Fibroblast of the aortic adventitia (primary cell): ENCODE measurements at places on chromosomes 2 and 18.

DNA sequence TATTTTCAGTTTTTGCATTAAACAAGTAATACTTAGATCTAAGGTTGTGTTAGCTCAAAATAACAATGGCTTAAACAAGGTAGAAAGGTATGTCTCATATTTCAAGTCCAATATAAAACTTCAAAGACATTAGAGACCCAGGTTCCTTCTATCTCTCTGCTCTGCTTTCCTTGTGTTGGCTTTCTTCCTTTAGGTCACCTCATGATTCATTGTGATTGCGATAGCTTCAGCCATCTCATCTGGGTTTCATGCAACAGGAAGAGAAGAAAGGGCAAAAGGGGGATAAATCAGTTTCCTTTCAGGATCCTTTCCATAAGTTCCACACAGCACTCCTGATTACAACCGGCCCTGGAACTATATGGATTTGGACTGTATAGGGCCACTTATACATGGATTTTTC, 16.0 kb upstream of the TBR1 start:
- DNase-seq, result peak; percentile 13

GRCh38 chr2:65103013-65103715, 26.7 kb downstream of the RAB1A start:
- DNase-seq, result no peak

DNA sequence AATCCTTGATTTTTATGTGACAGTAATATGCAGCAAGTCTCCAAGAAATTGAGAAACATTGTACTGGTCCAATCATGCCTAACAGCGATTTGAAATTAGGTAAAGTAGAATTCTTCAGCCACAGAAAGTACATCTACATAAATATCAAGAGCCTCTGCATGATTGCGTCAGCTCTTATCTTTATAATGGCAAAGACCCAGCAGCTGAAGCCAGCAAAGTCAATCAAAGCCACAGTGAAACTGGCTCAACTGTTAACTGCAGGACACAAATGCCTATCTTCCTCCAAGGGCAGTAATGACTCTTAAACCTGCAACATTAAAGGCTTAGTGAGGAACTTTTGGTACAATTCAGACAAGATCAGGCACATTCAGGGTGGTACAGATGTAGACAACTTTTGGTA, 102.5 kb downstream of the BARD1 start:
- DNase-seq, result peak; percentile 55

DNA sequence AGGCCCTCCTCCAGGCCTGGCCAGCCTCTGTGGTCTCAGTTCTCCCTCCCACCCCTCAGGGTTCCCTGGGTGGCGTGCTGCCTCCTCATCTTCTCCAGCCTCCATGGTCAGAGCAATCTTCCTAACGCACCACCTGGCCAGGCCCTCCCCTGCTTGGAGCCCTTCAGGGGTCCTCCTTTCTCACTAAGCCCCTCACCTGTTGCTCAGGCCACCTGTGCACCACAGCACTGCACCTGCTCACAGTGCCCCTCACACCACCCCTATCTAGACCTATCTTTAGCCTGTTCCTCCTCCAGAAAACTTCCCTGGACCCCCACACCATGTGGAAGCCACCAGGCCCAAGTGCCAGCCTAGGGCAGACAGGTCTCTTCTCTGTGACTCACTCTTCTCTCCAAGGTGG, 267.1 kb downstream of the ATAD2B start:
- DNase-seq, result no peak

DNA sequence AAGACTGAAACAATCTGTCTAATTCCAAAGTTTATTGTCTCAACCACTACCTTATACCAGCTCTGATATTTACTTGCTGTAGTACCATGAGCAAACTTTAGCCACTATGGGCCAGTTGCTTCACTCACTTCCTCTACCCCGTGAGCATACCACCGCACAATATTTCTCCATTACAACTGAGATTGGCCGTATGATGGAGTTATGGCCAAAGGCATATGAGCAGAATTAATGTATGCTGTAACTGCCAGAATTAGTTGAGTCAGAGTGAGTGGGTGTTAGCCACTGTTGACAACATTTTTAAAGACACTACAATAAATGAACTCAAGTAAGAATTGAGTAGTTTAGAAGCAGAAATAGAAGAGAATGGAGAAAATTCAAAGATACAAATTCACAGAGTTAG, 69.7 kb downstream of the LRATD1 start:
- DNase-seq, result no peak

DNA sequence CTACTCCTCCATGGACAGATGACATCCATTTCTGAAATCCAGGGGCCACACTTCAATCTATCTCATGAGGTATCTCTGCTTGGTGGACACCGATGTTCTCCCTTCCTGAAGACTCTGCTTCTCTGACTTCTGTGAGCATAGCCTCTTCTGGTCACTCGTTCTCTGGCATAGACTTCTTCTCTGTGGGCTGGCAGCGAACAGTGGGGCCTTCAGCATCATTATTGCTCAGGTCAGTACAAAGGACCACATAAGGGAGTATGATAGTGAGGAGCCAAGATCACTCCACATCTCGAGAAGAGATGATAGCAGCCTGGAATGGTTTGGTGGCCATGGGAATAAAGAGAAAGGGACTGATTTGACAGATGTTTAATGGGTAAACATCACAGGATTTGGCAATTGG, 8.0 kb upstream of the KCMF1 start:
- no peak for DNase-seq
